Stimulated activated CD4-positive, alpha-beta T cell treated with anti-CD3 and anti-CD28 coated beads, Interleukin-4, amount 100 ng/mL, for 4 hours (primary cell): ENCODE measurements at places on chromosomes 7 and 10.
A peak's percentile ranks its signal among the peaks of the same experiment; 100 is the strongest.

DNA sequence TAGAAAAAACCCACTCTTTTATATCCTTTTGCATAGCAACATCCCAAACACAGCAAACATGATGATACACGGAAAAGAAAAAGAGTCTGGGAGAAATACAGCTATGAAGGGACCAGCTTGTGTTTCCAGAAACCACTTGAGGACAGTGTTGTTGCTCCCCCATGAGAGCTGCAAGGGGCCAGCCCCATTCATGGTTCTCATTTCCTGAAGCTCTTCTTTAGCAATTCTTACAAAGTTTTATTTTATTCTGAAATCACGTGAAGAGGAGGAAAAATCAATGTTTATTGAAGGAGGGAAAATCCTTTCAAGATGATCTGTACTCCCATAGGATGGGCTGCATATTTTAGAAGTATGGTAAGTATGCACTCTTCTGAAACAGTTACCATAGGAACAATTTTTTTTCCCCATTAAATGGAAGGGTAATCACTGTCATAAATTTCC lies 17.5 kb upstream of the PRTFDC1 start:
- no peak for DNase-seq

DNA sequence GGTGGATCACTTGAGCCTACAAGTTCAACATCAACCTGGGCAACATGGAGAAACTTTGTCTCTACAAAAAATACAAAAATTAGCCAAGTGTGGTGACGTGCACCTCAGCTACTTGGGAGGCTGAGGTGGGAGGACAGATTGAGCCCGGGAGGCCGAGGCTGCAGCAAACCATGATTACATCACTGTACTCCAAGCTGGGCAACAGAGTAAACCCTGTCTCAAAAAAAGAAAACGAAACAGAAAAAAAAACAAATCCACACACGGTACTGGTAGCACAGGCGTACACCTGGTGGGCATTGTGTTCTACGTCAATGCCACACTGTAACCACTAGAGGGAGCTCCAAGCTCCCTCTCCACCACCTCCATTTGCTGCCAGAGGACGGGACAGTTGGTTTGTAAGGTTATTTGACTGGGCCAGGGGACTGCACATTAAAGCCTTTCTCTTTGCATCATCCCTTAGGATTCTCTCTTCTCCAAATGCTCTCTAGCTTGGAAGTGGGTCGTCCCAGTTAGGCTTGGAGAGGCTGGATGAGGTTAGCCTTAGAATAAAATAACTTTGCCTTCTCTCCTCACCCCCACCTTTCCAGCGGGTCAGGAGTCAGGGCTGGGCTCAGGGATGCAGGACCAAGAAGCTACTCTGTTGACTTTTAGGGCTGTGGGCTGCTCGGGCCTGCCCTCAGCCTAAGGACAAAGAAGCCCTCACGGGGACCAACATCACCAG lies 130.8 kb downstream of the SORBS1 start:
- DNase-seq: peak; percentile 16

GRCh38 chr7:90216080-90216674 lies 4.6 kb downstream of the STEAP2 start:
- DNase-seq: no peak

DNA sequence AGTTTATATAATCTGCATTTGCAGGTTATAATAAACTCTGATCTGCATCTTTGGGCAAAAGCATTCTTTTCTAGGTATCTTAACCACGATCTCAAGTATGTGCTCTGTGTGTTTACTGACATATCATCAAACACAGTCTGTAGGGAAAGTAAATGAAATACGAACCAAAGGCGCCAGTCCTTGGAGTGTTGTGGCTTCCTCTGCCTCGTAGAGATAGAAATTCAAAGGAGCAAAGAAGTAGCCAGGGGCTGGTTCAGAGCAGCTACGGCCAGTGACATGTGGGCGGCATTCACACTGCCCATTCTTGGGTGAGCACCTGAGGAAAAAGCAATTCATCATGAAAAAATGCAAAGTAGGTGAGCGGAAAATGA lies 38.7 kb downstream of the LAMB4 start:
- DNase-seq: no peak

DNA sequence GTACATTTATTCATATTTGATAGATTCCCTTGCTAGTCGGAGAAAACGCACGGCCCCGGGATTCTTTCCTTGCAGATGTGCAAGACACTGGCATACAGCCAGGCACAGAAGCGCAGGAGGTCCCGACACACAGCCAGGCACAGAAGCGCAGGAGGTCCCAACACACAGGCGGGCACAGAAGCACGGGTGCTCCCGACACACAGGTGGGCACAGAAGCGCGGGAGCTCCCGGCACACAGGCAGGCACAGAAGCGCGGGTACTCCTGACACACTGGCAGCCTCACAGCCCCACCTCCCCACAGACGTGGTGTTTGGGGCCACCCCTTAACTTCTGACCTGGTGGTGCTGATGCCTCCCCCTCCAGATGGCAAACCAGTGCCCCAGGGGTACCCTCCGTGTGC lies 237.3 kb downstream of the ZMYND11 start:
- no peak for DNase-seq

GRCh38 chr10:35299016-35299415 lies 37.3 kb upstream of the CCNY start:
- no peak for DNase-seq

- DNase-seq: no peak
Observed at GRCh38 chr7:12913002-12913401, 225.6 kb downstream of the ARL4A start.

GRCh38 chr7:94064541-94065191 lies 60.5 kb upstream of the BET1 start:
- no peak for DNase-seq

DNA sequence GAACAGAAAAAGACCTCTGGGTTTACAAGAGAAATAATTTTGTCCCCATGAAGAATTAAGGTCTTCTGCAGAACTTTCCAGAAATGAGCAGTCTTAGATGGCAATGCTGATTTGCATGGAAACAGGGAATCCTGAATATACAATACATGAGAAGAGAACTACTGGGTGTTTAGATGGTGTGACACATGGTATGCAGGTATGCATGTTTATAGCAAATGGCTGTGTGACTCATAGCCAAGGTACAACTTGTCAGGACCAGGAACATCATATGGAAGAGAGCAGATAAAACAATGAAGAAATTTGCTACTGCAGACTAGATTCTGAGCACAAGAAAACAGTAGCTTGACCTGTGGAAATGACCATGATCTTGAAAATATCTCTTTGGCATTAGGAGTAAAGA lies 907.8 kb downstream of the GATA3 start:
- no peak for DNase-seq

GRCh38 chr7:1459920-1460820 lies 900 bp upstream of the MICALL2 start:
- DNase-seq: no peak

DNA sequence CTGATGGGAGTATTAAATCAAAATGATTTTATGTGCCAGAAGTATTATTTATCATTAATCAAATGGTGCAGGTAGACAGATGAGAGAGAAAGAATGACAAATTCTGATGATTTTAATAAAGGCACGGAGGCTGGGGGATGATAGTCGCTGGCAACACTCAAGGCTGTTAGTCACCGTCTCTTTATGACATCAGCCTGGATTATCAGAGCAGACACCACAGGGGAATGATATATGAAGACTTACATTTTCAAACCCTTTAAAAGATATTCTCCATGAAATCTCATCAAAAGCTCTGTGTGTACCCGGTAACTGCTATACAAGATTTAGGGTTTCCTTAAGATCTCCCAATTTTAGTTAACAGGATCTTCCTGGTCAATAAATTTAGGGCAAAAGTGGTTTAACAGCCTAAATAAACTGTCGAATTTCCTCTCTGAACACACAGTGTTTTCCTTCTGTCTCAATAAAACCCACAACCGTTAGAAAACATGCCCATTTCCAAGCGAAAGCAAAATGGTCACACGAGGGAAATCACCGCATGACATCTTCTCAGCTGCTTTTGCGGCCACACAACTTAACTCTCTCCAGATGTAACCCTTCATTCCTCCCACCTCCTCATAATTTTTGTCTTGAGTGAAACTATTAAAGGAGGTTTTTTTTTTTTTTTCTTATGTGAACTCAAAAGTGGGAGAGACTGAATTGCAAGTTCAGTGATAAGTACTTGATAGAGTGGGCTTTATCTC lies 133.2 kb upstream of the FAM171A1 start:
- DNase-seq: no peak

- DNase-seq: no peak
Observed at GRCh38 chr10:12535656-12536055, 186.3 kb downstream of the CAMK1D start.

GRCh38 chr10:100359529-100360150 lies 12.6 kb downstream of the SCD start:
- no peak for DNase-seq

- DNase-seq: no peak
Observed at GRCh38 chr7:18583305-18583704, 87.8 kb downstream of the HDAC9 start.
